ENCODE measurements at places on chromosomes 7 and 10.

DNA sequence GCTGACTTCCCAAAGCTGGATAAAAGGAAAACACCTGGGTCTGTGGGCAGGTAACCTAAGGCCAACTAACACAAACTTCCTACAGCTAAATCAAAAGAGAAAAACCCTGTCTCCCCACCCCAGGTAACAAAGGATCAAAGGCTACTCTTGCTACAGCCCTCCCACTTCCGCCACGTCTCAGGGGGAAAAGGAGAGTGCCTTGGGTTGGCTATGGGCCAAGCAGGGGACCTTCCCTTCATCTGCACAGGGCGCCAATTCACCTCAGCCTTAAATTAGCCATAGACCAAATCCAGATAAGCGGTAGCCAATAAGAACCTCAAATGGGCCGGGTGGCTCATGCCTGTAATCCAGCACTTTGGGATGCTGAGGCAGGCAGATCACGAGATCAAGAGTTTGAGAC, 69.1 kb upstream of the LANCL2 start:
- no peak for DNase-seq

GRCh38 chr10:79285315-79286197, 61.7 kb upstream of the PPIF start:
- DNase-seq: no peak

- no peak for DNase-seq
These were observed 80.4 kb upstream of the CALN1 start for GRCh38 chr7:72492461-72493065.

- DNase-seq: no peak
These were observed 5.3 kb downstream of the CPXM2 start for GRCh38 chr10:123886292-123886691.

GRCh38 chr7:76133839-76134238, 67.9 kb upstream of the SRRM3 start:
- no peak for DNase-seq

GRCh38 chr7:35336444-35336843, 82.5 kb upstream of the TBX20 start:
- no peak for DNase-seq

DNA sequence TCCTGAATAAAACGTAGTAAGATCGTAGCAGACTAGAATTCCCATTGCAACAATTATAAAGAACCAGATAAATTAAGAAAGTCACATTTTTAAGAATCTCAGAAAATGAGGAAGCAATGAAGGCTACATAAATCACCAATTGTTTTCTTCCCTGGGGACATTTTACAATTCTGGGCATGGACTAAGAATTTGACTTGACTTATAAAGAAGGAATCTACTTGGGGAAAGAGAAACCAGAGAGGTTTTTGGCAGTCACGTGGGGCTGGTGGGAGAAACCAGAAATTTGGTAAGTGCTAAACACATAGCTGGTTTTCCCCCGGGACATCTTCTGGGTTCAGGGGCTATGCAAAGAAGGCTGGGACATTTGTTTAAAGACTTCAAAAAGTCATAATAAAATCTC, 109.8 kb upstream of the IL6 start:
- peak; percentile 53 for DNase-seq

GRCh38 chr7:75847707-75848106, 31.1 kb upstream of the RHBDD2 start:
- no peak for DNase-seq

DNA sequence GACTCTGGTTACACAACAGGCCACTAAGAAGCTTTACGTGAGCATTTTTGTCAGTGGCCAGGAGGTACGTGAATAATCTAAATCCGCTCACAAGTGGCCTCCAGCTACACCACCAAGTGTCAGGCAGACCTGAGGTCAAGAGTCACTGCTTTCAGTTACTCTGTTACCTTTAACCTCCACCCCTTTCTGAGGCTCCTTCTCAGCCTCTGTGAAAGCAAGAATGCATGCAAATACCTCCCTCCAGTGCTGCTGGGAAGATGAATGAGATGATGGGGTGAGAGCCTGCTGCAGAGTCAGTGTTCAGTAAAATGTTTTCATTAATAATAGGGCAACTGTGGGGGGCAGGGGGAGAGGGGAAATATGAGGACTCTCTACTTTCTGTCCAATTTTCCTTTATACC, 11.2 kb downstream of the DDC start:
- no peak for DNase-seq

DNA sequence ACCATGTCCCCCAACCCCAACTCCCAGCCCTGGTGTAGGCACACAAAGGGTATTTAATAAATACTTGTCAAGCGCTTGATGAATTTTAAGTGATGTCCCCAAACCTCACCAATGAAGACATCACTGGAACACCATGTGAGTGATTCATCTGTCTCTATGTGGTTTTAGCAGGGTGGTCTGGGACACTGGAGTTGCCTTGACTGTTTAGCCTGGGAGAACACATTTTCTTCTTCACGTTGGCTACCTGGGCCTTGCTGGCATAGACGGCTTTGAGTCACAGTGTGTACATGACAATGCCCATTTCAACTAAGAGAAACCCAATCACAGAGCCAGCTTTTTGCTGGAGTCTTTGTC, 24.8 kb upstream of the SHH start:
- no peak for DNase-seq

DNA sequence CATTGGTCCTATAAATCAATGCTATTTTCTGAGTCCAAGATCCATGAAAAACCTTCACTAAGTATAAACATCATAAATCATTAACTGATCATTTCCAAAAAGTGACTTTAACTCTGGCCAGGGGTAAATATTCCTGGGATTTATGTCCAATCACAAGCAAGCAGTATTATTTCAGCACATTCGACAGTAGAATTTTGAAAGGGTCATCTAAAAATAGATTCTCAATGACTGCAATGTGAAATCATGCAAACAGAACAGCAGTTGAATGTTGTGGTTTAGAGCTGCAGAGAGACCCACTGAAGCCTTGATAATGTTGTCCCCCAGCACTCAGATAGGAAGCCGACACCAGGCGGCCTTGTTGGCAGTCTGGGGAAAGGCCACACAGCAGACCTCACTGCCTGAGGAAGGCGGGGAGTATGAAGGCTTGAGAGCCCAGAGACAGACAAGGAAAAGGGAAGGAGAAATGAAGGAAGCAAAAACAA, 38.1 kb downstream of the FAM107B start:
- DNase-seq: peak; percentile 10

- DNase-seq: peak; percentile 4
These were observed 17.4 kb downstream of the IRF5 start for GRCh38 chr7:128954830-128955802.

GRCh38 chr7:49613759-49614158, 159.7 kb upstream of the VWC2 start:
- DNase-seq: no peak

- no peak for DNase-seq
These were observed 252.3 kb upstream of the KLF14 start for GRCh38 chr7:130986261-130986690.

- DNase-seq: no peak
These were observed 48.5 kb downstream of the ANLN start for GRCh38 chr7:36438211-36438610.

DNA sequence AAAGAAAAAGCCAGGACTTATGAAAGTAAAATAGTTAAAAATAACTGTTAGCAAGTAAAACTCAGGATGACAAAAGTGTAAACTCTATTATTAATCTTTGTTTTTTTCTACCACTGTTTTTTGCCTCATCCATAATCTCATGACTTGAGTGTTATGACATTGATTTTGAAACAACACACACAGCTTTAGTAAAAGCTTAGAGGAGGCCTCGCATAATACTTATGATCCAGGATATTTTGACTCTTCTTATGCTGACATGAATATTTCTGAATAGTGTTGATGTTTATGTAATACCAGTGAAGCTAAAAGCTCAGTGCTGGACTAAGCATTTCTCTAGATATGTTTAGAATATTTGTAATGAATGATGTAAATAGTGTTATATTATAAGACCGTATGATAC, 10.5 kb downstream of the KAT6B start:
- no peak for DNase-seq

- peak; percentile 50 for DNase-seq
These were observed 1.1 kb upstream of the ARL4A start for GRCh38 chr7:12686234-12686890.

- no peak for DNase-seq
These were observed 185.5 kb downstream of the ZMYND11 start for GRCh38 chr10:320771-321170.

GRCh38 chr10:103442031-103442461, 10.1 kb downstream of the CALHM2 start:
- no peak for DNase-seq

DNA sequence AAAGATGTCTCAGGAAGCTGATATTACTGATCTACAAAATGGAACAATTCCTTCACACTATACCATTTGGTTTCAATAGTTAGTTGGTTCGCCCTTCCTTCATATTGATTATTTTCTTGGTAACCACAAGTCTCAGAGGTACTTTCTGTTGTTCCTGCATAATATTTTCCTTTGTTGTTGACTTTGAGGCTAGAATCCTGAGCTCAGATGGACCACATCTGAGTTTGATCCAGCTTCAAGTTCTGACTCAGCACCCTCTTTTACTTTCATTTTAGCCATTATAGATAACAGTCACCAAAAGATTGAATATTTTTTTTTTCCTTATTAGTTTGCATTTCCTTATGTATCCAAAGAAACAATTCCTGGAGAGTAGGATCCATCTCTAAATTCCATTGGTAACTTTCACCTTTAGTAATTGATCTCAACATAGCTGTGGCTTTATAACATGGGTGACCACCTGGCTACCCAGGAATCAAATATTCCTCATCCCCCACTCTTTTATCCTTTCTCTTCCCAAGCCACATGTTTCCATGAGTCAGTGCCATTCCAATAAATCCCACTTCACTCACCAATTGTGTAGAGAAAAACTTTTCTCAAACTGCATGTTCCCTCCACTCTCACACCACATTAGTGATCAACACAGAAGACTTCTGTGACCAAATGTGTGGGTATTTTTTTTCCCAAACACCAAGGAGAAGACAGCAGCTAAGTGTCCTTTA, 9.7 kb upstream of the ABCA13 start:
- no peak for DNase-seq

DNA sequence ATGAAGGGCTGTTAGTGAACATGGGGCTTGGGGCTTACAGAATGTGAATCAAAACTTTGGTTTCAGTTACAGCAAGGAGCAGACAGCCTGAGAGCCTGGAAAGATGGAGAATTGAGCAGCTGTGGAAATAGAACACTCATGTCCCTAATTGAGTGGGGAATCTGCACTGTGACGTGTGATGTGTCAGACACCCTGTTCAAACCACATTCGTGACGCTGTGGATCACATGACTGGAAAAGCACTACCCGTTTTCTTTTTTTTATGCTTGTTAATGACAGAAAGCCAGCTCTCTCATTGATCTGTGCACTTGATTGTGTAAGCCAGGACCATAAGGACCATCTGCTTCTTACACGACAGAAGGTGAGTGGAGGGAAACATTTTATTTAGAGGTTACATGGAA, 15.1 kb upstream of the TBX20 start:
- no peak for DNase-seq

DNA sequence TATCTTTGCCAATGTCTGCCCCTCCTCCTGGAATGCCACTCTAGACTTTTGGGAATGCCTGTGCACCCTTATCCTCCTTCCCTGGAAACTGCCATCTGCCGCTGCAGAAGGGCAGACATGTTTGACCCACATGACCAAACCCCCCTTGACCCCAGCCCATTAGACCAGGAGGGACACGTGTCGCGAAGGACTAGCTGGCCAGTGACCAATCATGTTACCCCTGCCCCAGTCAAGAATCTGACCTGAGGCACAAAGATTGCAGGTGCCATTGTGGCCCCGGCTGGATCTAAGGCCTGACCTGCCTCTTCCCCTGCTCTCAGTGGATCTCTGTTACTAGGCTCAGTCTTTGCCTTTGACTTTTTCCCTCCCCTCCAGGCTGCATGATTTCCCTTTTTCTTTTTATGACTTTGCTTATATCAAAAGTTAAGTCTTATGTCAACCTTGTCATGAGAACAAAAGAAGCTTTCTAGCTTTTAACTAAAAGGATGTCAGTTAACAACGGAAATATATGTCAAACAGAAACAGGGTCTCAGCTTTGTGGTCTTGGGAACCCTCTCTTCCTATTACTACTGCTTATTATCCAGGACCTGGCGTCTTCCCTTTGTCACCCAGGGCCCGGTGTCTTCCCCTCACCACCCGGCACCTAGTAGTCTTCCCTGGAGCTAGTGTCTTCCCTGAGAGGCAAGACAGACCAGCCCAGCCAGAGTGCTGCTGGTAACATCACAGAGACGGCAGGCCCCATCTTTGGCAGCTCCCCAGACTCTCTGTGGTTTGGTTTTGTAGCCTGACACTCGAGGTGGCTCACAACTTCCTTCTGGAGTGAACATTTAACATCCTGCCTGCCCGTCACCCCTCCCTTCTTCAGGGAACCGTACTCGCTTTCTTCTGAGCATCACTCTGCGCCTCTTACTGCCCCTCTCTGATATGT, 24.4 kb upstream of the PPIF start:
- DNase-seq: peak; percentile 88

- no peak for DNase-seq
These were observed 30.2 kb downstream of the DOCK1 start for GRCh38 chr10:126935263-126935946.

GRCh38 chr10:33621101-33621500, 286.6 kb upstream of the NRP1 start:
- DNase-seq: no peak

DNA sequence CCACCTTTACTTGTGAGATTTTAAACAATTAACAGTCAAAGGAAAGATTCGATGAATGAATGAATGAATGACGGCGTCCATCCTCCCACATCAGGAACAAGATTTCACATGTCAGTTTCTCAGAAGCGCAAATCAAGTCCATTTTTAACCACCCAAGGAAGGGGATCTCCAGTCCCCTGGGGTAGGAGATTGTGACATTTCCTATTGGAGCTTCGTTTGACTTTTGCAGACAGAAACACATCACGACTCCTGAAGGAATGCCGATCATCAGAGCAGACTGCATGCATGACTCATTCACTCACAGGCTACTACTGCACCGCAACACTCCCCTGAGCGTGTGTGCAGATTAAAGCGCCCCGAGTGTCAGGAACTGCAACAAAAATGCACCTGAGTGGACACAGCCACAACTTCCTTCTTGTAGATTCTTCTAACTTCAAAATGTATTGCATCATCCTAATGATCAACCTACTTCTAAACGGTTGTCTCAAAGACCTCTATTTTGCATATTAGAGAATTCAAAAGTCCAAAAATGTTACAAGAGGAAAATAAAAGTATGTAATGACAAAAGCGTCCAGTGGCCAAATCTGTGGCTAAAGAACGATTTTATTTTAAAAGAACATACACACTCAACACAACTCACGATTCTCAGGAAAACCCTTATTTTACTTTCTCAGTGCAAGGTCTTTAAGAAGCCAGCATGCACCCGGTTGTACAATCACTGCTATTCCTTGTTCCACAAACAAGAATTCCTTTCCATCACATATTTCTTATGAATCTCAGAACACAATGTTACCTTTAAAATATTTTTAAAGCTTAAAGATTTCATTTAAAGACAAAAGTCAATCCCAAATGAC, 172.6 kb downstream of the FAM107B start:
- no peak for DNase-seq

- DNase-seq: no peak
These were observed 43.1 kb downstream of the ARID5B start for GRCh38 chr10:61944410-61945147.
